ENCODE measurements at places on chromosomes 5 and 9.

- no peak for DNase-seq
Measured at GRCh38 chr5:114123654-114124053, 238.2 kb upstream of the KCNN2 start.

DNA sequence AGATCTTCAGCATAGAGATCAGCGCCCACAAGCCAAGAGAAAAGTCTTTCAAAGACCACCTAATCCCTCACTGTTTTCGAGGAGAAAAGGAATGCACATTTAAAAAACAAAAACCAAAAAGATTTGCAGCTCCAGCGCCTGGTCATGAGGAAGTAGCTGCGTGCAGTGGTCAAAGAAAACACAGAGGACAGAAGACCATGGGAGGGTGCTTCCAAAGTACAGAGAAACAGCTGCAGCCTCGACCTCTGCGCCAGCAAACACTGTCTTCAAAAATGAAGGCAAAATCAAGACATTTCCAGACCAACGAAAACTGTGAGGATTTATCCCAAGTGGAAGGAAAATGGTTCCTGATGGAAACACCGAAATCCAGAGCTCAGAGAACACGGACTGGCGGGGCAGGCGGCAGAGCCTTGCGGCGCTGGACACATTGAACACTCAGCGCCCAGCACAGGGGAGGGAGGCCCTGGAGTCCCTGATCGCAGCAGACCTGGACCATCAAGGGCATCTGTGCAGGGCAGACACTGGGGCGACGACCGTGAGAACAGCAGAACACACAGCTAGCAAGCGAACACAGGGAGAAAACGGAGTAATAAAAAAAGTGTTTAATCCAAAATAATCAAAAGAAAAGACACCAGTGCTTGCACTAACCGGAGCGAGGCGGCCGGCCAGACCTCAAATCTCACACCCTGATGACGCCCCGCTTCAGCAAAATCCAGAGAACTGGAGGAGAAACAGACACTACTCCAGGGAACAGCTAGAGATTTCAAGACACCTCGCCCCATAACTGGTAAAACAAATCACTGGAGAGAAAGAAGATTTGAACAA, 12.6 kb upstream of the SLC12A7 start:
- no peak for DNase-seq

GRCh38 chr9:4739587-4740387, 1.2 kb downstream of the AK3 start:
- no peak for DNase-seq

DNA sequence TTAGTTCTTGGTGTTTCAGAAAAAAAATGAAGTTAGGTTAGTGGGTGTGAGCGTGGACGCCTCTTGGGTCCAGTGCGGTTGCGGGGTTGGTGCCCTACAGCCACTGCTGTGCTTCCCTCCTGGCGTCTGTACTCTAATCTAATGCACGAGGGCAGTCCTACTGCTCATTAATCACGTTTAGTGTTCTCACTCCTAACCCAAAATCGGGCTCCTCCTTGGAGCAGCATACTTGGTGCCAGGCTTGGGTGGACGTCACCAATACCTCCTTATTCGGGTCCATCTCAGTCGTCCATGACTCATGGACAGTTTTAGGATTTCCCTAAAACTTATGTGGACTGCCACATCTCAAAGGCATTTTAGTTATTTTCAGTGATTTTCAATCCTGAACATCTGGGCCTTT, 41.6 kb downstream of the TRIO start:
- DNase-seq: no peak

DNA sequence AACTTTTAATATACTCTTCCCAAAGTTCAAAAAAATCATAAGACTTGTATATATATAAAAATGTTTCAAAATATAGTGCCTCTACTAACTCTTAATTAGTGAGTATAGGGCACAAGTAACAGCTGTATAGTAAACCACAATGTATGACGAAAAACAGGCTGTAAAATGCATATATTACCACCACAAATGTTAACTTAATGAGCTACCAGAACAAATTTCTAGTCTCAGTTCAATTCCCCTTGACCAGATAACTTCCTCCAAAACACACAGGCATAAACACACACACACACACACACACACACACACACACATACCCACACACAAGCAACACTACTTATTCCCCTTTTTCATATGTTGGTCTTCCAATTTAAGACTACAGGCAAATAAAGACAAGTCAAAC, 78.8 kb downstream of the FBXL17 start:
- no peak for DNase-seq

DNA sequence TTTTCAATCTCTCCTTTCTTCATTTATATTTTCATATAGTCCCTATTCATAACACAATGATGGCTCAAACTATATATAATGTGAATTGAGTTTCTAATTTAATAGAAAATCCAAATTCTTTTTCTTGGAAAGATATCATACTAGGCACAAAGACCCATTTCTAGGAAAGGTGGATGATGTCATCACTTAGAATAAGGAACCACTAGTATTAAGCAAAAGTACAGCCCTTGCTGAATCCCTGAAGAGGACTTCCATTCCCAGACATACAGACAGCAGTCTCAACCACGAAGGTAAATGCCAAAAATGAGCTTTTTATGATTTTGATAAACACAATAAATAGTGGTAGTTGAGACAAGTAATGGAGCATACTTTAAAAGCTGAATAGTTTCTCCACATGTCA, 210.0 kb downstream of the FBN2 start:
- no peak for DNase-seq

GRCh38 chr5:68026092-68026885, 189.3 kb upstream of the PIK3R1 start:
- no peak for DNase-seq

GRCh38 chr5:54704333-54704732, 186.8 kb downstream of the SNX18 start:
- no peak for DNase-seq
